ENCODE measurements at places on chromosomes 1 and 21. TPM values are rescaled to one million over a fixed set of nuclear protein-coding genes. Genes with fewer than 3 reads are reported as not detected.

SV2A gene
- total RNA-seq = 20.3 TPM

AMY1B gene
- not detected for total RNA-seq

OPRD1 gene
- 0.66 TPM for total RNA-seq

WARS2 gene
- 19.1 TPM for total RNA-seq

SPRR2B gene
- not detected for total RNA-seq

COL16A1 gene
- 389 TPM for total RNA-seq

SPATA46 gene
- not detected for total RNA-seq

HSD3B1 gene
- total RNA-seq = not detected

OR14K1 gene
- not detected for total RNA-seq

NPR1 gene
- total RNA-seq = 5.9 TPM

PUSL1 gene
- total RNA-seq = 14.5 TPM

SMG7 gene
- total RNA-seq = 60.6 TPM

NECTIN4 gene
- 31.5 TPM for total RNA-seq

GPR37L1 gene
- total RNA-seq = 0.07 TPM

SYNC gene
- total RNA-seq = 4.0 TPM

LDLRAD1 gene
- total RNA-seq = not detected

SCAMP3 gene
- 49.8 TPM for total RNA-seq
